Cardiac septum (tissue), 1 donor: ENCODE measurements at places on chromosomes 2 and 18. TPM values are rescaled to one million over a fixed set of nuclear protein-coding genes. Genes with fewer than 3 reads are reported as not detected.

GRCh38 chr2:68195096-68195495 is 37.4 kb downstream of the PNO1 start:
- DNase-seq, result no peak

DNA sequence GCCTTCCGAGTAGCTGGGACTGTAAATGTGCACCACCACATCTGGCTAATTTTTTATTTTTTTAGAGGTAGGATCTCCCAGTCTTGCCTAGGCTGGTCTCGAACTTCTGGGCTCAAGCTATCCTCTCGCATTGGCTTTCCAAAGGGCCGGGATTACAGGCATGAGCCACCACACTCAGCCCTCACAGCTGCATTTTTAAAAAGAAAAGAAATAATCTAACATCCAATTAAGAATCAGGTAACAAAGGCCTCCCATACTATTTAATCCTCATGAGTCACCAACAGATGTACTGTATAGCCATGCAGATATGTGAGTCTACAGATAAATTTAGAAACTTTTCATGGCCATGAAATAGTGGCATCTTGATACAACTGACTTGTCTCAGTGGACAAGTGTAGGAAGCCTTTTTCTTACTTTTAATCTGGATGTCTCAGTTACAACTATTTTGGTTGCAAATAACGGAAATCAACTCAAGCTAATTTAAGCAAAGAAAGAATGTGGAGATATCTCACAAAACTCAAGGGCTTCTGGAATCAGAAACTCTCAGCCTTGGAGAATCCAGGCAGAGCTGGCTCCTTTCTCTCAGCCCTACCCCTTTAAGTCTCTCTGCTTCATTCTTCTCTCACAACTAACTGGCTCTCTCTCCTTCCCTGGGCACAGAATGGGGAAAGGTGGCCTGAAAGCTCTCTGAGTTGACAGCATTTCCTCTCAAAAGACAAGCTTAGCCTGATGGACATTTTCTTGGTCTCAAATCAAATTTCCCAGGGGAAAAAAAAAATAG is 12.8 kb upstream of the PPM1B start:
- no peak for DNase-seq

- DNase-seq, result no peak
Observed at GRCh38 chr2:166449439-166449838, 44.6 kb downstream of the SCN7A start.

DNA sequence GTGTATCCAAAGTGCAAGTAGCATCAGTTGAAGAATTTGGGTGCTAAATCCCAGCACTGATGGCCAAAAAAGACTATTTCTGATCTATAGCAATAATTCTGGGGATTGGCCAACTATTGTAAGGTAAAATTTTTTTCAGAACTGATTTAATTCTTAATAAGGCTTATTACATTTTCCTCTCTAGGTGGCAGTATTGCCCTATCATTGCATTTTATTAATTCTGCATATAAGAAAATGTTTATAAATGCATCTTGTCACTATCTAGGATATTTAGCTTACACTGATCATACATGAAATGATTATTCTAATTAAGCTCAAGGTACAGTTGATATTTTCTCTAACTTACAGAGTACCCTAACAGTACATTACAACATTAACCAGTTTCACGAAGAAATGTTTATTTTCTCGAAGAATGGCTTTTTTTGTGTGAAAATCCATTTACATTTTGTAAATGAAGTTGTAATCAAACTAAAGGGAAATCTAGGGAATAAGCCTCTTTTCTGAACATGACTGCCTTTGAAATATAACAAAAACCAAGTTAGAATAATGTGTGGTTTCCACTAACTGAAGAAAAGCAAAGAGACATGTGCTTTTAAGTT is 11.0 kb downstream of the TTN start:
- no peak for DNase-seq

Gene CXCR1
- 1.9 TPM for total RNA-seq

Gene ATOH8
- 21.0 TPM for total RNA-seq

Gene ASPRV1
- 0.81 TPM for total RNA-seq
